ENCODE measurements at places on chromosomes 5 and 9.

DNA sequence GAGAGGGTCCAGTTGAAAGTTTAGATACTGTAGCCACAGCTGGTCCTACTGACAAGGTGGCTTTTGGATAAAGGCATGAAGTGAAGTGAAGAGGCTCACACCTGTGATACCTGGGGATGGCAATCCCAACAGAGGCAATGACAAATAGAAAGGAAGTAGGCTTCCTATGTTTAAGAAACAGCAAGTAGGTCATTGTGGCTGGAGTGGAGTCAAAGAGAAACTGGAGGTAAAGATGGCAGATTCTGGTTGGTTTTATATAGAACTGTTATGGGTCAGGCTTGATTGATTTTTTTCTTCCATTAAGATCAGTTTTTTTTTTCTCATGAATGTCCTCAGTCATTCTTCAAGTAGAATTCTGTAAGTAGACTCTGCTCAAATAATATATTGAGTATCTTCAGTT lies 79.5 kb downstream of the ANXA1 start:
- no peak for DNase-seq

DNA sequence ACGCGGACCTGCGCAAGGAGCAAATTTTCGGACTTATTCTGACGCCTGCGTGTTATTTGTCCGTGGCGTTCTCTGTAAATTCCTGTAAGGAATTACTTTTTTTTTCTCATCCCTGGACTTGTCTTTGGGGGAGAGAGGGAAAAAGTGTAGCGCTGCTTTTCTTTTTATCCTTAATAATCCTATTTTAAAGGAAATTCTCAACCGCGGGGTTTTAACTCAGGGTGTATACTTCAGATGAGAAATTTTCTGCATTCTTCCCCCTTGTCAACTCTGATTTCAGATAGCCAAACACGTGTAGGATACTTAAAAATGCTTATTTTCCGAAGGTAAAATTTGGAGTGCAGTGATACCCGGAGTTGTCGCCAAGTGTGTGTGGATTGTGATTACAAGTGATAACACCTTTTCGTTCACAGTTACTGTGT lies 853 bp downstream of the DCP2 start:
- no peak for DNase-seq

DNA sequence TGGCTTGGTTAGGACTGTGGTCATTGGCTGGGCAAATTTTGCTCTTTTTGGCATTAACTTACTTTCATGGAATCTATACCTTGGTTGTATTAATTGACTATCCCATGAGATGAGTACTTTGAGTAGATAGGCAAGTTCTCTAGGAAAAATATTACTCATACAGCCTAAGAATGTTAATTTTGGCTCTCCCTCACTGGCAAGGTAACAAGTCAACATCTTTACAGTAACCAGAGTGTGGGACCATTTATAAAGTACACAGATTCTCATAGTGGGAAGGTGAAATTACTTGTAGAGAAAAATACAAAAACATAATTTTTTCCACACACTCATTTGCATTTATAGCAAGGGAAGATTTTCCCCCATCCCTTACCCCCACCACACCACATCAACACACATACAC lies 154.6 kb upstream of the ZNF608 start:
- DNase-seq, result no peak

DNA sequence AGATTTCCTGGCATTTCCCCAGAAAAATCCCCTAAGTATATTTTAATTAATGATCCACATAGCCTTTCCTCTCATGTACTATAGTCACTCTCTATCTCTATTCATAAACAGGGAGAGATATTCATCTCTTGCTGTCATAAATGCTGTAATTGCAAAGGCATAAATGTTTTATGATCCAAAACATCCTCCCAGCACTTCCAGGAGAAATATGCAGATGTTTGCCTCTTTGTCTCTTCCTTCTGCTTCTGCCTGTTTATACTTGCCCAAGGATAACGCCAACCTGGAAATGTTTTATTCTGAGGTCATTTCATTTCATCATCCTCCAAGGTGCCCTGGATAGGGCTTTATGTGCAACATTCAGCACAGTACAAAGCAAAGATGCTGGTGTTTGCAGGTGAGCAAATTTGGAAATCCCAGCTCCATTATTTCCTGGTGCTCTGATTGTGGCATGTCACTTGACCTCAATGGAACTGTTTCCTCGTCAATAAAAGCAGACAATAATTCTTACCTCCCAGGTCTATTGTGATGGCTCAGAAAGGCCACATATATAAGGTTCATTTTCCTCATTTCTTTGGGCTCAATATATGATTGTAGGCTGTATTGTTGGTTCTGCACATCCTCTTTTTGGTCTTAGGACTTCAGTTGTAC lies 6.9 kb downstream of the TNFSF15 start:
- no peak for DNase-seq

- no peak for DNase-seq
These were observed 28.6 kb upstream of the C5orf63 start for GRCh38 chr5:127101935-127102334.

GRCh38 chr5:90233476-90233875 lies 176.1 kb downstream of the CETN3 start:
- no peak for DNase-seq

GRCh38 chr5:137566118-137566541 lies 67.0 kb upstream of the SPOCK1 start:
- DNase-seq, result no peak

GRCh38 chr9:128921881-128922763 lies 1.3 kb downstream of the PHYHD1 start:
- DNase-seq, result no peak

DNA sequence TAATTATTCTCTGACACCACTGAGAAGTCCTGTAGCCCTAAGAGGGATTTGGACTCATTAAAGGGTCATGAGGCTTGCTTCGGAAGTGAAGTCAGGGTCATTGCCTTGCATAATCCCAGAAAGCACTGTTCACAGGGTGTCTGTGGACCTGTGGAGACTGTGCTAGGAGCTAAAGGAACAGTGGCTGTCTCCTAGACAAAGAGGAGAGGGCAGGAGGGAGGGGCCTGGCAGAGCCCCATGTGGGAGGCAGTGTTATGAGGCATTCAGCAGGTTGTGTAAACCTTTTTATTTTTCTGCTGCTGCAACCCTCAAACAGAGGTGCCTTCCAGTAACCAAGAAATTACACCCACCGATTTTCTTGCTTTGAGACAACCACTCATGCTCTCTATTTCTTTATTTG lies 3.3 kb downstream of the TMEM174 start:
- DNase-seq, result no peak

DNA sequence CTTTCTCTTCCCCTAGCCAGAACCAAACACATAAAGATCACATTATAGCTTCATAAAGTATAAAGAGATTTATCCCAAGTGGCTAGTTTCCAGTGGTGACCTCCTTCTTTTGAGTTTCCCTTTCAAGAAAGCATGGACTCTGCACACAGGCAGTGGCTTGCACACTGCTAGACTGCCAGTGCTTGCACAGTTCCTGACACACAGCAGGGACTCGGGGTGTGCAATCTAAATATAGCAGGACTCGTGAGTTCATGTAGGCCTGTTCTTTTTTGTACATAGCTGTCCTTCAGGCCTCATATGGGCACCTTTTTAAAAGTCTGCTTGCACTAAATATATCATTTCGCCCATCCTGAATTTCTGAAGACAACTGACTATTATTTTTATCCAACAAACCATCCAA lies 308.6 kb downstream of the FBXL7 start:
- DNase-seq, result no peak

GRCh38 chr5:110177729-110178128 lies 488.0 kb downstream of the MAN2A1 start:
- no peak for DNase-seq

DNA sequence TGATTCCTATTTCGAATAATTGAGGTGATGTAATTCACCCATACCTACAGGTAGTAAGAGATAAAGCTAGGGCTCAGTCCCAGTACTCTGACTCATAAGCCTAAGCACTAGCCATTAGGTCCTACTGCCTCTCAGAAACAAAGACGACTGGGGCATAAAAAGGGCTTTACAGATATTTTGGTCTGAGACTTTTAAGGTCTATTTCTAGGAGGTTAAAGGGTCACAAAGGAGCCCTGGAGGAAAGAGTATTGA lies 69.8 kb downstream of the SGCD start:
- no peak for DNase-seq

- no peak for DNase-seq
These were observed 13.0 kb downstream of the BARX1 start for GRCh38 chr9:93942161-93942560.
